ENCODE measurements at places on chromosomes 7 and 10.

- no peak for DNase-seq
Observed at GRCh38 chr7:33630359-33630758, 275.0 kb upstream of the BMPER start.

DNA sequence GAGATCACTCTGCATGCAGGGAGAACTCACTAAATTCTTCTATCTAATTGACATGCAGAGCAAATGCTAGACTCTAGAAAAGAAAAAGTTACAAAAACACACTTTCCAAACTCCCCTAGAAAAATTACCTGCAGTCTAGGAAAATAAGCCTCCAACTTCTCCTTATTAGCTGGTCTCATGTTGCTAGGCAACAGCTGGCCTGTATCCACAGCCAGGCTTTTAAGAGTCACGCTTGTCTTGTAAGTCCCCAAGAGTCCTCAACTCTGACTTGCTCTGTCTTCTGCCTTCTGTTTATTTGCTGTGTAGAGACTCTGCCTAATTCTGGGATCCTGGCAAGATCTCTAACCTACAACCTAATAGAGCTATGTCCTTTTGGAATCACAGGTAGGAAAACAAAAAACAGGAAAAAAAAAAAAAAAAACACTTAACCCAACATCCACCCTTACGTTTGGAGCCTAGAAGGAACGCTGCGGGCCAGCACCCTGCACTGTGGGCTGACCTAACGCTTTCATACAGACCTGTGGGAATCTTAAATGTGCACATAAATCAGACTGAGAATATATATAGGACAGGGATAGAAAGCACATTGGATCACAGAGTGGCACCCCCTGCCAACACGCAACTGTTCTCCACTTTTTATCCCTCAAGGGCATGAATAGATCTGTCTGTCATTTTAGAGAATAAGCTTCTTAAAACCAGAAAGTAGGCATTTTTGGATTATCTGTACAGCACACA is 117.0 kb upstream of the PTPRZ1 start:
- no peak for DNase-seq

GRCh38 chr7:30789334-30789711 is 18.1 kb downstream of the MINDY4 start:
- no peak for DNase-seq

DNA sequence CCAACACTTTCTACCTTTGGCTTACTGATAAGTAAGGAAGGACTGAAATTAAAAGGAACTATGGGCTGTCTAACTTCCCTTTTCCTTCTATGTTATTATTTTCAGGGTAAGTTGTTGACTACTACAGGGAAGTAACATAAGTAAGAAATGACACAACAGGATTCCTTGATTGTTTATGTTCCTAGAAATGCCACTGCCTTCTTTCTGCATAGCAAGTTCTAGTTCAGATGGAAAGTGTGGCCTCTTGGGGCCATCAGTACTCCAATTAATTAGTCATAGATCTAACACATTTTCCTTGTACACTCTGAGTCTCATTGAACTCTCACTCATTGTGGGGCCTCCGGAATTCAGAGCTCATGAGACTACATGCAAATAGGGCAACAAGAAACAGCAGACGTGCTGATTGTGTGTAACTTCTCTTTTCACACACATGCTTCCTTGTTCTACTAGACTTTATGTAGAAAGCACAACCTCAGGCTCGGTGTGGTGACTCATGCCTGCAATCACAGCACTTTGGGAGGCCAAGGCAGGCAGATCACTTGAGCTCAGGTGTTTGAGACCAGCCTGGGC is 35.3 kb upstream of the HIBADH start:
- no peak for DNase-seq

- DNase-seq = no peak
Observed at GRCh38 chr10:112741830-112742402, 208.1 kb upstream of the TCF7L2 start.

DNA sequence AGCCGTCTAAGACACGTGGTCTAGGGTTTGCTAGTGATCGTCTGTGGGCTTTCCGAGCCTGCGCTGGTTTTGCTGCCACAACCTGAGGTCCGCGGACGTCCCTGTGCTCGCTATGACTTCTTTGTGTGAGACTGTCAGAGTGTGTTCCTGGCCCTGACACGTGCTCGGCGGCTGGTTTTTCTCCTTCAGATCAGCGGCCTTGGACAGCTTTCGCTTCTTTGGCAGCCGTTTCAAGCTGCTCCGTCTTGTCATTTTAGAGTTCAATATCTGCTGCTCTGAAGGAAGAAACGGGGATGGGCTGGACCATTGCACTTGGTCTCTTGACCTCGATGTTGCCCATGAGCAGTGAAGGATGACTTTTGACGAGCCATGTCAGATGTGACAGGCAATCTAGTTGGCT is 147.3 kb downstream of the MGMT start:
- no peak for DNase-seq

GRCh38 chr7:141115965-141116364 is 42.1 kb downstream of the TMEM178B start:
- no peak for DNase-seq
